ENCODE measurements at places on chromosomes 7 and 10.

GRCh38 chr7:155357573-155358041, 59.9 kb downstream of the INSIG1 start:
- no peak for DNase-seq

GRCh38 chr7:131653418-131654248, 97.2 kb upstream of the PODXL start:
- no peak for DNase-seq

DNA sequence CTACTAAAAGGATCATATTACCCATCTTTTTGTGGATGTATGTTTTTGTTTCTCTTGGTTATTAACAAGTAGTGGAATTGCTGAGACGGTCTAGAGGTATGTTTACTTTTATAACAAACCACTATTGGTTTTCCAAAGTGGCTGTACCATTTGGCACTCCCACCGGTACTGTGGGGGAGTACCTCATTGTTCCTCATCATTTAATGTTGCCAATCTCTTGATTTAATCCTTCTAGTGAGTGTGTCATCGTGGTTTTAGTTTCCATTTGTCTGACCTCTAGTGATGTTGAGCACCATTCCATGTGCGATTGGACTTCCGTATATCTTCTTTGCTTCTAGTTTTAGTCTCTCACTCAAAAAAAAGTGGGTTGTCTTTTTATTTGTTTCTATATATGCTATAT, 50.4 kb downstream of the RBM33 start:
- DNase-seq, result no peak

DNA sequence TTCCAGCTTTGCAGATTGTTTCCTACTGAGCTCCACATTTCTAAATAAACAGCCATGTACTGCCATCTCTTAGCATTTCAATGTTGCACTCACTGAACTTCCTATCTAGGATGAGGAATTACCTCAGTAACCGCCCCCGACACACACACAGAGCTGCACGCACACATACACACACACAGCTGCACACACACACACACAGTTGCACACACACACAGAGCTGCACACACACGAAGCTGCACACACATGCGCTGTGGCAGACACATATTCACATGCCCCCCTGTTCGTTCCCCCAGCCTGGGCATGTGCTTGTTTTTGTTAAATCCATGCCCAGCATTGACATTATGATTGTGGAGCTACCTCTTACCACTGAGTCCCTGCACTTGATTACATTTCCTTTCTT, 39.6 kb upstream of the CNPY1 start:
- DNase-seq, result no peak

All from body of pancreas (tissue), 4 donors.